Left cardiac atrium (tissue), 4 donors: ENCODE measurements at places on chromosomes 4 and X.

DNA sequence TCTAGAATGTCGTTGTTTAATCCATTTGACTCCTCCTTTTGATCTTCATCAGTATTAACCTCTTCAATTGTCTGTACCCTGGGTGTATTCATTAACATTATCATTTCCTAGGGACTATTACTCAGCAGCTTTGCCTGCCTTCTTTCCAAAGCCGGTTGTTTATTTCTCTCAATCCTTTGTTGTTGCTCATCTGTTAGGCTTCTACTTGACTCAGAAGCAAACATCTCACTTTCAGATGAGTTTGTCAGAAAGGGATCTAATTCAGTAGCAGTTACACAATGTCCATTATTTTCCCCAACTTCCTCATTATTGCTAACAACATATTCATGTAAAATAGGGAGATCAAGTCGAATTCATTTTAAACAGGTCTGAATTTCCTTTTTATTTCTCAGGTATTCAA, 22.1 kb upstream of the HSD17B10 start:
- DNase-seq: no peak

GRCh38 chr4:168551945-168552695, 55.3 kb downstream of the PALLD start:
- no peak for DNase-seq

- DNase-seq: no peak
These were observed 33.1 kb downstream of the MAGEB10 start for GRCh38 chrX:27840881-27841280.

DNA sequence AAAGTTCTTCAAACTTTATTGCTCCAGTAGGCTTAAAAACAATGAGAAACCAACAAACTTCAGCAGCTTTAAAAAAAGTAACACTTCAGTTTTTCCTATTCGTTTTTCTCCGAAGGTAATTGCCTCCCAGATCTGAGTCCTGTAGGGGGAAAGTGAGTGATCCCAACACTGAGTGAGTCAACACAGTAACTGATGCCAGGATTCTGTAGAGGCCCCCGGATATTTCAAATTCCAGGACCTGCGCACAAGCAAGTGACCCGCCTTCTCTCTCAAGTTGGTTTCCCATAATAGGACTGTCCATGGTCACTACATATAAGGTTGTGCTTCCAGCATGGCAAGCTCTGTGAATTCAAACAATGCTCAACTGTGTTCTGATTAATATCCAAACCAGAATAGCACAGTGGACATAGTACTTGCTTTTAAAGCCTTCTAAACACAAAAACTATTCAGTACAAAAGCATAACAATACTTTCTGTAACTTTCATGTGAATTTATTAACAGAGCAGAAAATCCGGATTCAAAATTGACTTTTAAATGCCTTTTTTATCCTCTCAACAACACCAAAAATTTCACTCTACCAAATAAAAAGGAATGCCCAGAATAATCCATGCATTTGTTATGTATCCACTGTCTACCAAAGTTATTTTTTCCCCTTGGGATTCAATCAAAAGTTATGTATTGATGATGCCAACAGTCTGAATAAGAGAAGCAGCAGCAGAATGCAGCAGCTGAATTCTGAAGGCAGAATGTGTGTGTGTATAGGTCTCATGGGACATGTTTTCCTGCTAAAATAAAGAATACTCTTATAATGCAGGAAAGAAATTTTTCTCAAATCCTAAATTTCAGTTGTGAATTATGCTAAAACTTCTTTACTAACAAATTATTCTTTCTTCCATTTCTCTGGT, at the start of gene DMD:
Gene DMD, minus strand, starts transcription at position 194 of the 905 bp plus-strand sequence. CDS start 237 bp downstream, outside the sequence.
- peak; percentile 39 for DNase-seq

GRCh38 chr4:95095348-95095974, 337.7 kb downstream of the BMPR1B start:
- DNase-seq: no peak

DNA sequence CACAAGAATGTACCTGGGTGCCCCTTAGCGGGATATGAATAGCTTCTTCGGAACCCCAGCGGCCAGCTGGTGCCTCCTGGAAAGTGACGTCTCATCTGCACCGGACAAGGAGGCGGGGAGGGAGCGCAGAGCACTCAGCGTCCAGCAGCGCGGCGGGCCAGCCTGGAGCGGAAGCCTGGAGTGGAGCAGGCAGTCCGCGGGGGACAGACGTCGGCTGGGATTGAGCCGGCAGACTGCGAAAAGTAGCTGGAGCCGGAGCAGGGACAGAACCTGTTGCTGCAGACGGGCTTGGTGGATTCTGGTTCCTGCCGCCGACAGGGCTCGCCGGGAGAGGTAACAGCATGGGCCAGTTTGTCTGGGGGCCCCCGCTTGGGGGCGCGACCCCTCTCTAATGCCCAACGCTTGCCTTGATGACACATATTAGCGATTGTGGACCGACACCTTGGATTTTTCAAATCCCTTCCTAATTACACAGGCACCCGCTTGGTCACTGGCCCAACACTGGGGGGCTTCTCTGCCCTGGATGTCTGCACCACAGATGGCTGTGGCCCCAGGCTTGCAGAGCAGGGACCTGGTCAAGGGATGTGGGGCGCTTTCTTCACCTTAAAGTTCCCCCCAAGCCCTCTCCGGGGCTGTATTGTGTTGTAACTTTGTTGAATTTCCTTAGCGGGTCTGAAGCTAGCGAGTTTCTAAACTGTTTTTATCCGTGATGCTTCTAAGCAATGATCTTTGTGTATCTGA, at the start of gene NPFFR2:
Gene NPFFR2, plus strand, starts transcription at position 133 of the 741 bp plus-strand sequence. CDS start 96,592 bp downstream, outside the sequence.
- DNase-seq: peak; percentile 24

- no peak for DNase-seq
These were observed 120.2 kb upstream of the GK2 start for GRCh38 chr4:79528241-79528706.

GRCh38 chr4:184329659-184330400, 112.2 kb upstream of the ENPP6 start:
- DNase-seq: peak; percentile 61

DNA sequence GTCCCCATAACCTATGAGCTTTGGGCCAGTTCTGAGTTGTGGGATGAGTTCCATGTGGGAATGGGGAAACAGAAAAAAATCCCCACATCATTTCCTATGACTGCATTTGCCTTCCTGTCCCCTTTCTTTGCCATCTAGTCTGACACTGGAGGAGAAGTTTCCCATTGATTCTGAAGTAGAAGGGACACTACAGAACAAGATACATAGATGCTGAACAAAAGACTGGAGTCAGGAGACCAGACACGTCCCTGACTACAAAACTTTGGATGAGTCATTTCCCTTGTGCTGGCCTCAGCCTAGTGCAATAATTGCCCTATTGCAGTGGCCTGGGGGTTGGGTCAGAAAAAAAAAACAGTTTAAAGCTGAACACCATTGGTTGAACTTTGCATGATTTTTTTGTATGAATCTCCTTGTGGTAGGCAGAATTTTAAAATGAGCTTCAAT, 22.1 kb downstream of the BEX3 start:
- DNase-seq: no peak

DNA sequence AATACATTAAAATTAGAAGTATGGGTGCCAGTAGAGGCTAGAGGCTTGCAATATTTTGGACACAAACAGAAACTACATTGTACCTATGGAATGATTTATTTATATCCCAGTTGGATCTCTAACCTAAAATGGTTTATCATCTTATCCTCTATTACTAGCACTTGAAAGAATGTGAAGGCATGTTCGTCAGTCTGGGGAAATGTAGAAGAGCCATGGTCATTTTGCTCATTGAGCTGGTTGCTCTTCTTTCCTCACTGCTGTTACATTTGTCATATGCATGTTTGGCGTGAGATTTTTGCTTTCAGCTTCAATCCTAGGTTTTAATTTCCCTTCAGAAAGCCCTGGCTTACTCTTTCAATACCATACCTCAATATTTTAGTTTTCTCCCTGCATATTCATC, 82.4 kb upstream of the MYOZ2 start:
- no peak for DNase-seq

DNA sequence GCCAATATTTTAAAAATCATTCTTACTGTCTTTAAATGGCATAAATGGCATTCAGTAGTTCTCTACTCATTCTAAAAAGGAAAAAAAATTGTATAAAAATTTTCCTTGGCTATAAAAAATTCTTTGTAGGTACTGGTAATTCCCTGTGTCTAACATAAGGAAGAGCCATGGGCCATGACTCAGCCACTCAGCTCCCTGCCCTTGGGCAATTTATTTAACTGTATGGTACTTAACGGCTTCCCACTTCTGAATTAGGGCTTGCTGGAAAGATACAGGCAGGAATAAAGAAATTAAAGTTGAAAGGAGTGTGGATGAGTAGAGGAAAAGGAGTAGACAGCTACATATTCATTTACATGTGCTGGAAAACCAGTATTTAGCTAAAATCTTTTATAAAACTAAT, 30.6 kb downstream of the ABHD18 start:
- no peak for DNase-seq

- DNase-seq: no peak
These were observed 138.6 kb upstream of the CPEB2 start for GRCh38 chr4:14863418-14864364.

- no peak for DNase-seq
These were observed 11.3 kb downstream of the LAMP2 start for GRCh38 chrX:120457766-120458180.
